ENCODE measurements at places on chromosomes 6 and 20.

DNA sequence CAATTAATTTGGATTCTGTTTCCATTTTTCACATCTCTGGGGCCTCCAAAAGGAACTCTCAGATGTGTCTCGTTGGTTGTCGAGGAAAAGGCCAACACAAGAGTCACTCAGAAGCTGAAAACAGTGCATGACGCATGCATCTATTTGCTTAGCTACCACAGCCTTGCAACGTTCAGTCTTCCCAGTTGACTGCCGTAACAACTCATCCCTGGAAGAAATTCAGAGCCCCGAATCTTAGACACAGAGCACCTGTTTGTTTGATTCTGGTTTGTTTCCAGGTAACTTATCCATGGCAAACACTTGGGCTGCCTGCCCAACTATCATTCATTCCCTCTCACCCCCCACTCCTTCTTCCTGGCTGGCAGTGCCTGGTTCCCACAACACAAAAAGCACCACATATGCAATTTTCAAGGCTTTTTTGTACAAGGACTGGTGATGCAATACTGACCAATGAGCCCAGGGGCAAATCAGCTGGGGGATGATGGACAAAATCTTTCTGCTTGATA lies 60.5 kb downstream of the ZMYND8 start:
- no peak for DNase-seq

- DNase-seq, result peak; percentile 31
These were observed 12.5 kb downstream of the PTK7 start for GRCh38 chr6:43088654-43089056.

GRCh38 chr6:141463237-141463977 lies 669.3 kb upstream of the GJE1 start:
- no peak for DNase-seq

- DNase-seq, result peak; percentile 70
These were observed 866.7 kb upstream of the GJE1 start for GRCh38 chr6:141265756-141266623.

GRCh38 chr20:15339264-15339663 lies 1001.9 kb upstream of the FLRT3 start:
- DNase-seq, result no peak

DNA sequence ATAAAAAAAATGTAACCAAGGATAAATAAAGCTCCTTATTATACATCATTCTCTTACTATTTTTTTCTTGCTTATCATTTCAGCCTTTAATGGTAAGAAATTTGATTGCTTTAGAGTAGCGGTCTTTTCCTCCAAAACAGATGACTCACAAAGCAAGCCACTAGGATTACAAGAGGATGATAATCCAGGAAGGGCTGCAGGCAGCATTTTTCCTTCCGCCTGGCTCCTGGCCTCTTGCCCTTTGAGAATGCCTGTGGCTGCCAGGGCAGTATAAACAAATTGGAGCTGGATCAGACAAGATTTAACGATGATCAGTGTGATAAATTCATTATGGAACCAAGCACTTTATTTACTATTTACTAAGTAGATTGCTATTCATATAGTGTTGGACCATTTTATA lies 9.7 kb upstream of the FBXL4 start:
- DNase-seq, result no peak

- DNase-seq, result no peak
These were observed 27.6 kb downstream of the SLC22A23 start for GRCh38 chr6:3429211-3429610.
